ENCODE measurements at places on chromosomes 1 and 21.

- no peak for DNase-seq
Measured at GRCh38 chr21:33478182-33478581, 1.6 kb downstream of the TMEM50B start.

- no peak for DNase-seq
Measured at GRCh38 chr1:4631321-4631720, 23.1 kb upstream of the AJAP1 start.

DNA sequence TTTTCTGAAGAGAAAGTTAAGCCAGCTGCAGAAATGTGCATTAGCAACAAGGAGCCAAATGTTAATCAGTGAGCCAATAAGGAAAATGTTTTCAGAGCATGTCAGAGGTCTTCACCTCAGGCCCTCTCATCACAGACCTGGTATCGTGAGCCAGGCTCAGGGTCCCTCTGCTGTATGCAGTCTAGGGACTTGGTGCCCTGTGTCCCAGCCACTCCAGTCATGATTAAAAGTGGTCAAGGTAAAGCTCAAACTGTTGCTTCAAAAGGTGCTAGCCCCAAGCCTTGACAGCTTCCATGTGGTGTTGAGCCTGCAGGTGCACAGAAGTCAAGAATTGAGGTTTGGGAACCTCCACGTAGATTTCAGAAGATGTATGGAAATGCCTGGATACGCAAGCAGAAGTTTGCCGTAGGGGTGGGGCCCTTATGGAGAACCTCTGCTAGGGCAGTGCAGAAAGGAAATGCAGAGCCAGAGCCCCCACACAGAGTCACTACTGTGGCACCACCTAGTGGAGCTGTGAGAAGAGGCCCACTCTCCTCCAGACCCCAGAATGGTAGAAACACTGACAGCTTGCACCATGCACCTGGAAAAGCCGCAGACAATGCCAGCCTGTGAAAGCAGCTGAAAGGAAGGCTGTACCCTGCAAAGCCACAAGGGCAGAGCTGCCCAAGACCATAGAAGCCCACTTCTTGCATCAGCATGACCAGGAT, 1128.7 kb downstream of the AMY1C start:
- DNase-seq, result no peak

GRCh38 chr1:244460197-244460596, 876 bp upstream of the CATSPERE start:
- no peak for DNase-seq

DNA sequence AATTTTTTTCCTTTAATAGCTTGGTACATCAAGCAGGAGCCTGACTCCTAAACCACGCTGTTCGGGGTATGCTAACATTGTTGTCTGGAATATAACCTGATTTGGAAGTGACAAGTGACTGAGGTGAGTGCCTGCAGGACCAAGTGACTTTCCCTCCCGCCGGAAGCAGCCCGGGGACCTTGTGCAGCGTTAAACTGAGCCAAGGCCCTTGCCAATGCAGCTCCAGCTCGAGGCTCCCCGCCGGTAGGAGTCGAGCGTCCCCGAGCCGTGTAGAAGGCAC, 716 bp upstream of the MTARC1 start:
- DNase-seq, result peak; percentile 24

- DNase-seq, result no peak
Measured at GRCh38 chr1:193609592-193609991, 423.2 kb upstream of the B3GALT2 start.

- no peak for DNase-seq
Measured at GRCh38 chr1:198637916-198638437, 863 bp upstream of the PTPRC start.

DNA sequence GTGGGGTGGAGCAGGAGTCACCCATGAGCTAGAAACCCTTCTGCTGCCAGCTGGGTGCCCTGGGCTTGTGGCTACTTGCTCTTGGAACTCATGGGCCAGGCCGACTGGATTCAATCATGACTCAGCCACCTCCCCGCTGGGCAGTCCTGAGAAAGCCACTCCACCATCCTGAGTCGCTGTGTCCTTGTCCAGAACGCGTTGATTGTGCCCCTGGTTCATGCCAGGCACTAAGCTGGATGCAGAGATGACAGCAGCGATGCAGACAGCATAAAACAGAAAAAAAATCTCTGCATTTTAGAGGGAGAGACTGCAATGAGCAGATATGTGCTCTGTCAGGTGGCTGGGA, 10.6 kb downstream of the PADI1 start:
- peak; percentile 35 for DNase-seq

GRCh38 chr1:157893686-157894085, 52.1 kb upstream of the CD5L start:
- no peak for DNase-seq

- no peak for DNase-seq
Measured at GRCh38 chr1:235945775-235946570, 79.3 kb upstream of the LYST start.

- peak; percentile 1 for DNase-seq
Measured at GRCh38 chr1:80498673-80499072, 1302.1 kb upstream of the ADGRL2 start.

- no peak for DNase-seq
Measured at GRCh38 chr1:75625795-75626194, 14.9 kb upstream of the SLC44A5 start.

- peak; percentile 84 for DNase-seq
Measured at GRCh38 chr1:230713915-230714764, at the start of gene AGT. TSS of gene AGT (minus strand) at chr1:230714122. CDS start at chr1:230710823, 3,299 bp downstream.

DNA sequence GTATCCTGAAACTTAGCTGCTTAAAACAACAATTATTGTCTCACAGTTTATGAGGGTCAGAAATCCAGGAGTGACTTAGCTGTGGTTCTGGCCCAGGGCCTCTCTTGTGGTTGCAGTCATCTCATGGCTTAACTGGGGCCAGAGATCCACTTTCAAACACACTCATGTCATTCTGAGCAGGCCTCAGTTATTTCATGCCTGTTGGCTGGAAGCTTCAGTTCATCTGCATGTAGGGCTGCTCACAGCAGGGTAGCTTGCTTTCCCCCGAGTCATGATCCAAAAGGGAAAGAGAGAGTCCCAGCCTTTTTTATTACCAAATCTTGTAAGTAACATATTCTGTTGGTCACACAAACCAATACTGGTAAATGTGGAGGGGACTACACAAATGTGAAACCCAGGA, 96.6 kb upstream of the B3GALT2 start:
- DNase-seq, result peak; percentile 7

- DNase-seq, result no peak
Measured at GRCh38 chr1:234731569-234732085, 121.6 kb upstream of the IRF2BP2 start.

DNA sequence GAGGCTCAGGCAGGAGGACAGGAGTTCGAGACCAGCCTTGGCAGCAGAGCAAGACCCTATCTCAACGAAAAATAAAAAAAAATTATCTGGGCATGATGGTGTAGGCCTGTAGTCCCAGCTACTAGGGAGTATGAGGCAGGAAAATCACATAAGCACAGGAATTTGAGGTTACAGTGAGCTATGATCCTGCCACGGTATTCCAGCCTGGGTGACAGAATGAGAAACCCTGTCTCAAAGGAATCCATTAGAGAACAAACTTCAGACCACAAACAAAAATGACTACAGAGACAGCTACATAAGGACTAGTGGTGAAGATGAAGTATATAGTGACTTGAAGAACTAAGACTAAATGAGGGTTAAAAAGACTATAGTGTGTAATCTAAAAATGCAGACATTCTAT, 233.1 kb downstream of the RERE start:
- no peak for DNase-seq

- DNase-seq, result no peak
Measured at GRCh38 chr1:93608187-93609109, 73.2 kb downstream of the BCAR3 start.

- no peak for DNase-seq
Measured at GRCh38 chr1:186888367-186888766, 59.6 kb downstream of the PLA2G4A start.

- DNase-seq, result no peak
Measured at GRCh38 chr1:60889709-60890108, 192.7 kb upstream of the NFIA start.

DNA sequence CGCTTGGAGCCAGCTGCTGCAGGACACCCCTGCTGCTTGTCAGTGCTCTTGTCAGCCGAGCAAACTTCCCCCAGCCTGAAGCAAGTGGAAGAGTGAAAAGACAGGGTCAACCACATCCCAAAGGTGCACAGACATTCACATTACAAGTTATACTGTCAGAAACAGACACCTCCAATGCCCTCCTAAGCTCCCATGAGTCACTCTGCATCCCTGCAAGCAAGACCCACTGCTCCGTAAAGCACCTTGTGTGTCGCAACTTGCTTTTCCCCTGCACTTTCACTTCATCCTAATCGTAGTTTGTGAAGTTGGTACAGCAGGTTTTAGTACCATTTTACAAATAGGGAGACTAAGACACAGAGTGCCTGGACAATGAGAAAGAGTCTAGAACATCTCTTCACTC, 51.1 kb downstream of the KCNH1 start:
- DNase-seq, result no peak

GRCh38 chr1:106912131-106912530, 144.3 kb upstream of the PRMT6 start:
- no peak for DNase-seq

DNA sequence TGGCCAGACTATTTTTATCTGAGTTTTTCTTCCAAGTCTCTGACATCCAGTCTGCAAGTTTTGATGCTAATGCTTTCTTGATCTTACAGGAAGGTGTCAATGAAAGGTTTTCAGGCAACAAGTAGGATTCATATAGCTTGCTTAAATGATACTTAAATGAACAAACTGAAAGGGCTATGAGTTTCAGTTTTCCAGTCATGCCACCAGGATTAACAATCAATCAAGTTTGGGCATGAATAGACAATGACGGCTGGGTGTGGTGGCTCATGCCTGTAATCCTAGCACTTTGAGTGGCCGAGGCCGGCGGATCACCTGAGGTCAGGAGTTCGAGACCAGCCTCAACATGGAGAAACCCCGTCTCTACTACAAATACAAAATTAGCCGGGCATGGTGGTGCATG, 34.3 kb upstream of the SLC16A1 start:
- DNase-seq, result no peak

GRCh38 chr1:6508816-6509189, 17.3 kb upstream of the PLEKHG5 start:
- no peak for DNase-seq

GRCh38 chr1:204711103-204711946, 25.8 kb upstream of the LRRN2 start:
- DNase-seq, result no peak

DNA sequence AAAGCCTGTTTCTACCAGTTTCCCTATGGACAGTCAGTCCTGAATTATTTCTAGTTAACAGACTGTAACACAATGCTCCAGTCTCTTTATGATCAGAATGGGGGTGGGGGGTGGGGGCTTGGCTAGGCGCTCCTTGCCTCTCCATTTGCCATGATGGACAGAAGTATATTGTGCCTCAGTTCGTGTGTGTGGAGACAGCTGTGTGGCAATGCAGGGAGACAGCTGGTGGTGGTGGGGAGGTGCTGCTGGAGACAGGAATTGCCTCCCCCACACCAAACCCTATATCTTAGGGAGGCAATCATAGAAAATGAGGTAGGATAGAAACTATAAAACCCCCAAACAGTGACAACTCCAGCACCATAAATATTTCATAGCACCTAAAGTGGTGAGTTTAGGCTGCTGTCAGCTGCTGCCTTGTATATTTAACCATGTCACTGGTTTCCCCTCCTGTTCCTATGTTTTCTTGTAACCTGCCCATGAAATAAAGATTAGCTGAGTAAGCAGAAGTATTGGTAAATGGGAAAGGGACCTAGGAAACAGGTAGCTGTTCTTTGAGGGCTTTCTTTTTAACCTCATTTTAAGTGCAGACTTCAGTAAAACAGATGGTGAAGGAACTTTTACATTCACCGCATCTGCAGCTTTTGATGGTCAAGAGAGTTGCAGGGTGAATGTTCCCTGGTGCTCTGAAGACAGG, 3.4 kb downstream of the PLXNA2 start:
- no peak for DNase-seq

All from AG08396 (cell line).